ENCODE measurements at places on chromosomes 13 and 19.

GRCh38 chr13:113000575-113000974, 31.6 kb downstream of the MCF2L start:
- DNase-seq, result no peak

DNA sequence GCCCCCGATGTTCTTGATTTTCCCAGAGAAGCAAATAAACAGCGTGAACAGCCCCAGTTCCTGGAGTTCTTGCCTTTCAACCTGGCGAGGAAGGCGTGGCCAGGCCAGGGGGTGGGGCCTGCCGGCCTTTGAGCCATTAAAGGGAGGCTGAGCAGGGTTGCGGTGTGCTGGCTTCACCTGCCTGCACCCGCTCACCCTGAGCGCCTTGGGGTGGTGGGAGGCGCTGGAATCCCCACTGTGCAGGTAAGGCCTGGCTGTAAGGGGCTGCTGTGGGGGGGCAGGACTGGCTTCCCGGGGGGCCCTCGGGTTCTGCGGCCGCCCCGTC, 2.7 kb upstream of the MISP start:
- DNase-seq, result no peak

- DNase-seq, result no peak
Measured at GRCh38 chr13:50527188-50527587, 316.3 kb downstream of the DLEU7 start.

GRCh38 chr13:39110518-39111097, 72.4 kb downstream of the NHLRC3 start:
- DNase-seq, result no peak

Data from GM13976 (cell line).